ENCODE measurements at places on chromosomes 1 and 21.

DNA sequence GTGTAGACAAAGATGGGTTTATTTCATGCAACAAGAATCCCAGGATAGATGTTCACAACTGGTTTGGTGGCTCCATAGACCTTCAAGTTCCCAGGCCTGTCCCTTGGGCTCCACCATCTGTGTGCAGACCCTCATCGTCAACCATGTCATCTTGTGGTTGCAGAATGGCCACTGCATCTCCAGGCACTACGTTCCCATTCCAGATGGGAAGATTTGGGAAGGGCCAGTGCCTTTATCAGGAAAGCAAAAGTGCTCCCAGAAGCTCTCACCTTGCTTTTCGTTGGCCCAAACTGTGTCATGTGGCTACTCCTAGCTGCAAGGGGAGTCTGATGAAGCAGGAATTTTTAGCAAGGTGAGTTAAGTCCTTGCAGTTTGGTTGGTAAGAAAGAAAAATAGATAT lies 12.8 kb downstream of the TMCC2 start:
- no peak for DNase-seq

DNA sequence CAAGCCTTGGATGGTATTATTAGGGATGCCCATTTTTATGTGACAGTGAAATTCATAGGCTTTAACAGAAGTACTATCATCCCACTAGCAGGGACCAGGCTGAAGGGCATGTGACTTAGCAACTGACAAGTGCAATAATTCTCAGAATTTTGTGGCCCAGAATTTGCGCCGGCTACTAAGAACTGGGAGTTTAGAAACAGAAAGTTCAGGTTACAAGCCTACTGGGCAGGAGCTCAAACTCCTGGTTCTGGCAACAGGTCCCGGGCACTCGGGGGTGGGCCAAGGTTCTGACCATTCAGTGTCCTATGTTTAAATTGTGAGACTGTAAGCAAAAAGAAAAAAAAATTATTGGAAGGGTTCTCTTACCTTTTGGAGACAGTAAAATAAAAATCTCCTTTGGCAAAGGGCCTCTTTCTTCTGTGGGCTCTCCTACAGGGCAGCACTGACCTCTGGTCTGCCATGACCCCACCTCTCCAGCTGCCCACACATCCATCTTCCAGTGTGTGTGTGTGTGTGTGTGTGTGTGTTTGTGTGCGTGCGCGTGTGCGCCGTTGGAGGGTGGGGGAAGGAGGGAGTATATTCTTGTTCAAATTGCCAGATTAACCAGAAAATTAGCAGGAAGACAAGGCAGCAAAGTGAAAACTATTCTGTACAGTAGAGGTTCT lies 26.1 kb downstream of the IRF2BP2 start:
- no peak for DNase-seq

DNA sequence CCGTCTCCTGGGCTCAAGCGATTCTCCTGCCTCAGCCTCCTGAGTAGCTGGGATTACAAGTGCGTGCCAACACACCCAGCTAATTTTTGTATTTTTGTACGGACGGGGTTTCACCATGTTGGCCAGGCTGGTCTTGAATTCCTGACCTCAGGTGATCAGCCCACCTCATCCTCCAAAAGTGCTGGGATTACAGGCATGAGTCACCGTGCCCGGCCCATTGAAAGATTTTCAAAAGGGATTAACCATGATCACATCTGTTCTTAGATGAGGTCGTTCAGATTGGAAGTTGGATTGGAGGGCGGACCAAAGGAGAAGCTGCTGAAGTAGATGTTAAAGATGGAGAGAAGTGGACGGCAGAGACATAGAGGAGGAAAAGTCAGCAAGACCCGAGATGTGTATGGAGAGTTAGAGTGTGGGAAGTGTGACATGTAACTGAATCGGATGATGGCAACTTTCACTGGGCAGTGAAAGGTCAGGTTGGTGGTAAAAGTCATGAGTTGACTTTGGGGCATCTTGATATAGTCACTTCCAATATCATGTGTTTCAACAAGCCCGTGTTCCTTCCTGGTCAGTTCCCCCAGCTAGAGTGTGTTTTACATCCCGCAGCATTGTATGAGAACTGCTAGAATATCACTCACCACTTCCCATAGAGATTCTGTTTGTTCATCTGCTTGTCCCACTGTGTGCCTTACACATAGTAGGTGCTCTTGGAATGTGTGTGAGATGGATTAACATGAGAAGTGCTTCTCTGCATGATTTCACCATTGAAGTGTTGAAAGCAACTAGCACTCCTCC lies 54.4 kb upstream of the TINAGL1 start:
- DNase-seq: no peak

DNA sequence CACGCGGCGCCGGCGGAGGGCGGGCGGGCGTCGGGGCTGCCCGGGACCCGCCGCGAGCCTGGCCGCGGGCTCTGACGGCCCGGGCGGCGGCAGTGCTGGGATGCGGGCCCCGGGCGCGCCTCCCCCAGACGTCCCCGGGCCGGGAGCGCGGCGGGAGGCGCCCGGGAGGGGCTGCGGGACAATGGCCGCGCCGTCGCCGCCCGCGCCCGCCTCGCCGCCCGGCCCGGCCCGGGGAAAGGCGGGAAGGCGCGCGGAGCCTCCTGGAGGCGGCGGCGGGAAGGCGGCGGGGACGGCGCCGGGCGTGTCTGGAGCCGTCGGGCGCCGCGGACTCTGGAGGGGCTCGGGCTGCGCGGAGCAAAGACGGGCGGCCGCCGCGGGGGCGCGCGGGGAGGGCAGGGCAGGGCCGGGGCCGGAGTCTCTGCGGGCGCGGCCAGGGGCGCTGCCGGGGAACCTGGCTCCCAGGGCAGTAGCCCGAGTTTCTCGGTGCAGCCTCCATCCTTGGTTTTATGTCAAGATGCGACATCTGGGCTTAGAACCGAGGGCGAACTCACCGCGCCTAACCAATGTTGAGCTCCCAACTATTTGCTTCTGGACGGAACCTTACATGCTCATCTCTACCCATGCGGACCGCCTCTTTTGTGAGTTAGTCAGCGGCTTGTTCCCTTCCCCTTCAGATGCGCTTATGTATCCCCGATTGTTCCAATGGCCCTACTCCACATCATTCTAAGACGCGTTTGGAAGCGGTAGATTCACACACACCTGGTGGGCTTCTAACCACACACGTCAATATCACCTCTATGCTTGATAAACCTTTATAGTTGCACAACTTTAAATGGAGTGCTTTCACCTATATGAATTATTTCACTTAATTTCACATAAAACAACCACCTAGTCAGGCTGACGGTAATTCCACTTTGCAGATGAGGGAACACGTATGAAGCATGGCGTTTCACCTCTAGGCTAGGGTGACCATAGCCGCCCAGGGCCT lies 651 bp downstream of the ZBTB8A start:
- DNase-seq: no peak

DNA sequence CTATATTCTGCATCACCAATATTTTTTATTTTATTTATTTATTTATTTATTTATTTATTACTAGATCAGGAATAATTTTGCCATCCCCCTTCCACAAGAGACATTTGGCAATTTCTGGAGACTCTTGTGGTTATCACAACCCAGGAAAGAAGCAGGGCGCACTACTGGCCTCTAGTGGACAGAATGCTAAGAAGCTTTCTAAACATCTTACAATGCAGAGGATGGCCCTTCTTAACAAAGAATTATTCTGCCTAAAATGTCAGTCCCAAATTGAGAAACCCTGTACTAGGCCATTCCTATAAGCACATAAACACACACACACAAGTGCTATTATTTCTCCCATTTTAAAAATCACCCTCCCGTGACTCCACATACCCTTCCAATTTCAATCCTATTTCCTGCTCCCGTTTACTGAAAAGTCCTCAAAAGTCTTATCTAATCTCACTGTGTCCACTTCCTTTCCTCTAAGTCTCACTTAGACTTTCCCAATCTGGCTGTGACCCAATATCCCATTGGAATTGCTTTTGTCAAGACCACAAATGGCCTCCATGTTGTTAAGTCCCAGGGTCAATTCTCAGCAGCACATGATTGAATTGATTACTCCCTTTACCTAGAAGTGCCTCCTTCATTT lies 43.7 kb upstream of the RNF11 start:
- DNase-seq: peak; percentile 68

GRCh38 chr1:53562981-53563379 lies 103.8 kb downstream of the DMRTB1 start:
- no peak for DNase-seq

GRCh38 chr21:45580576-45581321 lies 38.5 kb upstream of the SLC19A1 start:
- DNase-seq: no peak

GRCh38 chr1:172054172-172054571 lies 212.9 kb downstream of the DNM3 start:
- DNase-seq: no peak

- DNase-seq: no peak
Observed at GRCh38 chr1:117753652-117754051, 147.8 kb downstream of the TENT5C start.

GRCh38 chr21:38712071-38712470 lies 93.7 kb upstream of the ETS2 start:
- no peak for DNase-seq

- no peak for DNase-seq
Observed at GRCh38 chr1:101262630-101263348, 26.0 kb downstream of the S1PR1 start.

- no peak for DNase-seq
Observed at GRCh38 chr1:226635456-226635941, 86.9 kb downstream of the STUM start.

DNA sequence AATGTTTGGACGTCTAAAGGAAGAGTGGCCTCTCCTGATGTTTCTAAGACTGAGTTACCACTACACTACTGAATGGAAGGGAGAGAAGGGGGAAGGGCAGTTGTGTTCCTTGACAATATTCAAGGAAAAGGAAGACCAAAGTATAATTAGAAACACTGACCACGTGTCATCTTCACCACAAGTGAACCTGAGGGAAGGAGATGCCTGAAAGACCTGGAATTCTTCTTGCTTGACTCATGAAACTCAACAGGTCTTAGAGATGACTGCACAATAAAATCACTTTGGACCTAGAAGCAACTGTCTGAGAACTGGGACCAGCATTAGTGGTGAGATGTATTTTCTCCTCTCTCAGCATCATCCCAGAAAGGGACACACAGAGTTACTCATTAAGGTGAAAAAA lies 56.7 kb downstream of the PTPN14 start:
- DNase-seq: no peak

DNA sequence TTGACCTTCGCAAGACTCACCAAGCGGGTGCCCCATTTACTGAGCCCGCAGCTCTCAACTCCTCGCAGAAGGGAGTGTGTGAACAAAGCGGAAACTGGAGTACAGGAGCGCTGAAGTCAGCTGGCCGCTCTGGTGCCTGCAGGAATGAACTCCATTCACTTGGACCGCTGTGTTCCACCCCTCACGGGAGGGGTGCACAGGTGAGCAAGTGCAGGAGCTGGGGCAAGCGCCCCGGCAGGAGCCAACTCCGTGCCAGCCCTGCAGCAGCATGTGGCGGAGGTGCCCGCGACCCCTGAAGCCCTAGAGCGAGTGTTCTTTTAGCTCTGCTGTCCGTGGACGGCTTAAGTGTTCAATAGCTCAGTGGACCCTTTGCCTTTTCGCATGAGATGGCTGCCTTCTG lies 471.6 kb upstream of the ADGRL4 start:
- DNase-seq: no peak

GRCh38 chr1:45291716-45292115 lies 35.0 kb upstream of the HPDL start:
- DNase-seq: no peak

GRCh38 chr1:165851034-165851658 lies 23.7 kb downstream of the UCK2 start:
- no peak for DNase-seq

- DNase-seq: no peak
Observed at GRCh38 chr21:31896019-31896418, 23.2 kb downstream of the HUNK start.

DNA sequence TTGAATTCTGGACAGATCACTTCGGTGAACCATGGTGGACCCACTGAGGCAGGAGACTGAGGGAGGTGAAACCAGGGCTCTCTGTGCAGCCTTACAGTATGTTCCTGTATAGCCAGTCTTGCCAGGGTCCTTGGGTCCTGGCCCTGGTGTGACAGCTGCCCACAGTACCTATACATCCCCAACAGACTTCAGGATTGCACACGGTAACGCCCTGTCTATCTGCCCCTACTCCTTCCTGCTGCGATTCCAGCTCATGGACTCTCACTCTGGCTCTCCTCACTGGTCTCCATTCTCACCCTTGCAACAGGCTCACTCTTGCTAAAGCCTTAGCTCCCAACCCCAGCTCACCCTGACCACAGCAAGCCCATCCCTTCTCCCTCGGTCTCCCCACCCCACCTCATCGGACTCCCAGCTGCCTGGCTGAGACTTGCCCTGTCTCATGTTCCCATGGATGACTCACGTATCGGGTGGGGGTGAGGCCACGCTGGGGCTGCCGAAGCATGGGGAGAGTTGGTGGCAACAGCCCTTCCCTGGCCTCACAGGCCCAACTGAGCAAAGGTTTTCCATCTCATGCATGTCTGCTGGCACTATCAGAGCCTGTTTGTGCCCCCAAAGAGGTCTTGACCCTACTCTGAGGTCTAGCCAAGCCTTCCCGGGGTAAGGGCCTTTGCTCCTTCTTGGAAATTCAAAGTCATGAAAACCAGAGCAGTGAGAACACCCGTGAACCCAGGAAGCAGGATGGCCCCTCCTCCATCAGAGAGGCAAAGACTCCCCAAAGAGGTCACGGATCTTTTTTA lies 7.1 kb downstream of the PHLDA3 start:
- DNase-seq: peak; percentile 89

DNA sequence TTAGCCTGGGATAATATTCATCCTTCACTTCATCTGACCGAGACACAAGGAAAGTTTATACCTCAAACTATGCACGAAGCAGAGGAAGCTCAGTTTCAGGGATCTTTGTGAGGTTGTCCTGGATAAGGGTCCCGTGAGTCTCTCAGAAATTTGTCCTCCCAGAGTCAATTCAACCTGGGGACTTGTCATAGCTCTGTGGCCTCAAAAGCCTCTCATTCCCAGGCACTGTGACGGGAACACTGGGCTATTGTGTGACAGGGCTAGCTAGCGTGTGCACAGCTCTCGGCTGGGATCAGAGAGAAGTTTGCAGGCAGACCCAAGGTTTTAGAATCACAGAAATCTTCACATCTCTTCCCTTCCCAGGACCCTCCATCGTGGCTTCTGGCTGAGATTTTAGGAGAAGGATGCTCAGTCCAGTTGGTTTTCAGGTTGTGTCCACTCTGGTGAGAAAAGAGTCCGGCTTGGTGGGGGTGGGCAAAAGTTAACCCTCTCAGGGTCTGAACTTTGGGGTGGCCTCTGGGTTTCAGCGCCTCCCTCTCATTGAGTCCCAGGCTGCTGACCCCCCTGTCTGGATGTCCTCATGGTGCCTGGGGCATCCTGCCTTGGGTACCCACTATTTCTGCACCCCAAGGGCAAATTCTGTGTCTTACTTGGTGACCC lies 20.4 kb upstream of the LBR start:
- no peak for DNase-seq

All from amniotic stem cell (primary cell).